ENCODE measurements at places on chromosomes 6 and 20.
A peak's percentile ranks its signal among the peaks of the same experiment; 100 is the strongest.

GRCh38 chr6:140382355-140382754 is 1007.9 kb upstream of the CITED2 start:
- DNase-seq, result no peak

DNA sequence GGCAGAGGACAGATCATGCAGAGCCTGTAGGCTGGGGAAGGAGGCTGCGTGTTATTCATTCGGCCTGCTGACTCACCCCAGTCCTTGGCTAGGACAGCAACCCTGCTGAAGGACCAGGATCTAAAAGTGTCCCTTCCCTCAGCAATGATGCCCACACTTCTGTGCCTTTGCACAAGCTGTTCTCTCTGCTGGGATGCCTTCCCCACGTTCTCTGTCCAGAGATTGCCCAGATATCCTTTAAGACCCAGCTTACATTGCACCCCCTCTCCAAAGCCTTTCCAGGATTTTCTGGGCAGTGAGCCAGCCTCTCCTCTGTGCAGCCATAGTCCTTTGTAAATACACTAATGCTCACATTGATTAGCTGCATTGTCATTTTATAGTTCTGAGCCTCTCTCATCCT is 99.3 kb upstream of the CHD6 start:
- no peak for DNase-seq

GRCh38 chr6:44202972-44203750 is 13.6 kb upstream of the MYMX start:
- DNase-seq, result no peak

GRCh38 chr6:56243518-56244070 is 3.8 kb downstream of the COL21A1 start:
- DNase-seq, result no peak

DNA sequence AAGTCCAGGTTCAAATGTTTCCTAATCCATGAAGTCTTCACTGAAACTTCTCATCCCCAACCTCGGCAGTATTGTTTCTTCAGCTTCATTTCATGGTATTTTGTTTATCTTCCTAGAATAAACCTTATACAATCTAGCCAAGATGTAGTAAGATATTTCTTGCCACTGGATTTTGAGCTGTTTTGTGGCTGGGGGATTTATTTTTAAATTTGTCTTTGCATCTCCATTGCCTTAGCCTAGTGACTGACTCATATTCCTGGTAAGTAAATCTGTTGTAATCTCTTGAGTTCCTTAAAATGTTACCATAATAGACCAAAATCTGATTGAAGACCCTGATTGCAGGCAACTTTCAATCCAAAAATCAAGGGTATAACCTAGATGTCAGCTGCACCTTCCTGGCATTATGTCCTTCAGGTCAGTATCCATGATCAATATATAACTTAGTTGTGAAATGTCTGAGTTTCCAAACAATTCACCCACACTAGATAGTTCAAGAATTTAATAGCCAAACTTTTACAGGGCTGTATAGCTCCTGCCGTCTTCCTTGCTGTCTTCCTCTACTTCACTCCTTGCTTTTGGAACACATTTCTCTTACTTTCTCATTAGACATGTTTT is 4.7 kb upstream of the TRMT11 start:
- no peak for DNase-seq

DNA sequence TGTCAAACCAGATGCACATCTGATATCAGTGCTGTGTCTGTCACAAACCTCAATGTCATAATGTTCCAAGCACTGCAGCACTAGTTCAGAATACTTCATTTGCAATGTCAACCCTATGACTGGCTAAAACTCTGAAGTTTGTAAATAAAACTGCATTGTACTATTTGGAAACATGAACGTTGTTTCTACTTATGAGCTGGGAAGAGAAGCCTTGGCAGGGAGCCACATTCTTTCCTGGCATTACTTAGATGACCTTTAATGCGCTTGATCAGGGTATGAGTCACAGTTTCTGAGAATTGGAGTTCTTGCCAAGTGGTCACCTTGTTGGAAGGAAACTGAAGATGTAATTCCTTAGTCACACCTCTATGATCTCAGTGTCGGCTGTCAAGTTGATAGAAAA is 664.8 kb upstream of the MMS22L start:
- DNase-seq, result peak; percentile 71
